Stimulated activated CD4-positive, alpha-beta T cell treated with anti-CD3 and anti-CD28 coated beads, Interleukin-1b, Interleukin-23, amount 100 ng/mL, for 1 hour (primary cell): ENCODE measurements at places on chromosomes 4 and X.

DNA sequence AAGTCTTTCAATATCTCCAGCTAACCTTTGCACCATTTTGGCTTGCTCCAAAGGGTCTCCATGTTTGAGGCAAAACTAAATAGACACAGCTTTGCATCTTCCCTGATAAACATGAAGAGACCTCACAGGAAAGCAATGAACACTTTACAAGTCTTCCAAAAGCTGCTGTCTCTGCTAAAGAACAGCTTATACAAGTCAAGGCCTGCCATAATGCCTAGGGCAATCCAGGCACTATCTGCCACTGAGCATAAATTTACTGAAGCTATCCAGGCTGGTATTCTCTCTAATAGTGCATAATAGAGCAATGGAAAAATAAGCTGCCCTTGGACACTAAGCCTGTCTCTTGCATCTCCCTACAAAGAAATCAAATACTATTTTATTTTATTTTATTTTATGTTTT is 60.1 kb upstream of the S100G start:
- no peak for DNase-seq

DNA sequence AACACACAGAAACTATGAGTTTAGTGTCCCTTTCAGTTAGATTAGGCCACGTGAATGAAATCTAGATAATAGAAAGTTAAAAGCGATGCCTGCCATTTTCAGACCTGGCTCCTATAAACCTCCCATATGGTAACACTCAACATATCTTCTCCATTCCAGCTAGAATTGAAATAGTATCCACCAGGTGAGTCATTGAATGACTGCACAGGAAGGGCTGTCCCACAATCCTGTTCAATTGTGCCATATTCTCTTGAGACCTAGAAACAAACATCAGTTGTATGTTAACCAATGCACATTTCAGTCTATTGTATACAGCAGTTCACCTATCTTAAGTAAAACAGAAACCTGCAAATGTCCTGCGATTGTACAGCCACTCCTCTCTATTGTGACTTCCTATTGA is 659.3 kb upstream of the SLIT2 start:
- DNase-seq, result no peak

DNA sequence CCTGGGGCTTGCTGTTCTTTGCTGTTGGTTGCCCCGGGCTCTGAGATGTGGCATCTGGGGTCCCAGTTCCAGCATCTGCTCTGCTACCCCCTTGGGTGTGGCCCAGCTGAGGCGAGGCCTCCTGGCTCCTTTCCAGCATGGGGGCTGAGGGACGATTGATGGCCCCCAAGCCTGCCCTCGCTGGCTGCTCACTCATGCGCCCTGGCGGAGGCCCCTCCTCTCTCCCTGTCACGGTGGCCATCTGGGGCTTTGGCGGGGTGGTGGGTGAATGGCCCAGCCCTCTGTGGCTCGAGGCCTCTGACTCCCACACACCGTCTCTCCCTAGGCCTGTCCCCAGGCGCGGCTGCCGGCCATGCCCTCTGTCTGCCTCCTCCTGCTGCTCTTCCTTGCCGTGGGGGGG is 1.8 kb downstream of the PLXNA3 start:
- DNase-seq, result no peak

DNA sequence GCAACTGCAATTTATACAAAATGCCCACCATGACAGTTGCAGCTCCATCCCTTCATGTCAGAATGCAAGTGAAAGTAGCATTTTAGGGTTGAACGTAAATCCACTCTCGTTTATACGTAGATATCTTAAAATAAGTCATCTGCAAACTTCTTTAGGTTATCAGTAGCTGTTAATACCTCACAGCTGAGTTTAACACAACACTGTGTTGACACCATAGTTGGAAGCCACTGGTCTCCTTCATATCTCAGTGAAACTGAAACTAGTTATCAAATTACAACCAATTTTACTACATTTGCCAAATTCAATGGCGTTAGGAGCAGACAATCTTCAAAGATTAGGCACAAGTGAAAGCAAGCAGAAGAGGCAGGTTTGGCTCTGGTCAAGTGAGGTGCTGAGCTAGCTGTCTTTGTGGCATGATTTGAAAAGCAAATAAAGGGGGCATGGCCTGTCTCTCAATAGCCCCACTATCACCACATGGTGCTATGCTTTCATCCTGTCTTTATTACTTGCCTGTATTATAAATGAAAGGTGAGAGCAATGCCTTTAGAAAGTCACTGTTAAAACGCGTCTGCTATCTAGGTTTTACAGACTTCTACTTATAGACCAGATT is 12.3 kb downstream of the PPP3CA start:
- DNase-seq, result no peak

DNA sequence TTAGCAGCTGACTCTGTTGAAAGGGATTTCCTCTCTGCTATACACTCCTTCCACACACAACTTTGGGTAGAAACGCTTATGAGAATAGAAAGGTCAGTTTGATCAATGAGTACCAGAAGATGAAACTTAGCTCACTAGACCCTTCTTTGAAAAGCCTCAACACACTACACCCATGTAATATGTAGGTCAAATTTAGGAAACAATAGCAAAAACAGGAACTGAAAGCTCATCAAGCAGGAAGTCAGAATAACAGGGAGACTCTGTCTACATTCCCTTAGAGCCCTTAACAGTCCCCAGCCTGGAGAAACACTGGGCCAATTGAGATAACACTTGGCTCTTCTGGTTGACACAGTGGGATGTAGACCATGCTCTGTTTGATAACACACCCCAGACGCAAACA is 30.7 kb downstream of the SRPX2 start:
- DNase-seq, result no peak

DNA sequence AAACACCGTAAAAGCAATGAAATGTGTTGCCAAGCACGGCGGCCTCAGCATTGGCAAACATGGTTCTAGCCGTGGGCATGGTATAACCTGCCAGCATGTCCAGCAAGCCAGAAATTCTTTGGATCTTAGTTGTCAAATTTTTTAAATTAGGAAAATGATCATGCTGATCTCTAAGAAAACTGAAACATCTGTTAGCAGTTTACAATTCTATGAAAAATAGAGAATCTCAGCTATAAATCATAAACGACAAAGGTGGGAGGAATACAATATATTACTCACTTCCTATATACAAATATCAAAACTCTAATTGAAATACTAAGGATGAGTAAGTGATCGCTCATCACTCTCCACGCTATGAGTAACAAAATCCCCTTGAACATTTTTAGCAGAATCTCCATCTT is 130.3 kb downstream of the ADGRA3 start:
- DNase-seq, result no peak

- DNase-seq, result no peak
Observed at GRCh38 chrX:66163849-66164411, at the start of gene HEPH. Gene HEPH (plus strand): TSS chrX:66164247. CDS start chrX:66170571, 6,324 bp downstream.

GRCh38 chr4:22881411-22881810 is 188.7 kb downstream of the GBA3 start:
- no peak for DNase-seq

GRCh38 chr4:109155682-109156283 is 146.7 kb downstream of the COL25A1 start:
- no peak for DNase-seq

GRCh38 chrX:5979338-5979737 is 249.3 kb downstream of the NLGN4X start:
- no peak for DNase-seq

DNA sequence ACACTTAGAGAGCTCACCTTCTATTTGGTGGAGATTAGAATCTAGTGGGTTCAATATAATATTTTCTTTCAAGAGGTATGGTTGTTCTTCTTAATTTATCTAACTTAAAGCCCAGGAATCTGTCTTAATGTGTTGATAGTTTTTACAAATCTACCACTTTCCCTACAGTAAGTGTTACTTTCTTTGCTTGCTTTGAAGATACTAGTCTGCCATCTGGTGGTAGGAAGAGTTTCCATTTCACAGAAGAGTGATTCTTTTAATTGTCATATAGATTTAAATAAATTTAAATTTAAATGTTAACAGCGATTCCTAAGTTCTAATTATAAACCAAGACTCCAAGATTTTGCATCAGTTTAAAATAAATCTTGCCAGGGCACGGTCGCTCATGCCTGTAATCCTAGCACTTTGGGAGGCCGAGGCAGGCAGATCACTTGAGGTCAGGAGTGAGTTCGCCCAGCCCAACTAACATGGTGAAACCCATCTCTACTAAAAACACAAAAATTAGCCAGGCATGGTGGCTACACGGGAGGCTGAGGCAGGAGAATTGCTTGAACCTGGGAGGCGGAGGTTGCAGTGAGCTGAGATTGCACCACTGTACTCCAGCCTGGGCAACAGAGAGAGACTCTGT is 43.5 kb downstream of the NUDT9 start:
- DNase-seq, result no peak

GRCh38 chrX:149881081-149881711 is at the start of gene MAGEA8:
Gene MAGEA8 (plus strand): TSS chrX:149881183. CDS start chrX:149884273, 3,090 bp downstream.
- no peak for DNase-seq

- no peak for DNase-seq
Observed at GRCh38 chrX:132227383-132228112, 8.3 kb upstream of the RAP2C start.

- no peak for DNase-seq
Observed at GRCh38 chr4:4289597-4289940, 385 bp downstream of the LYAR start.

DNA sequence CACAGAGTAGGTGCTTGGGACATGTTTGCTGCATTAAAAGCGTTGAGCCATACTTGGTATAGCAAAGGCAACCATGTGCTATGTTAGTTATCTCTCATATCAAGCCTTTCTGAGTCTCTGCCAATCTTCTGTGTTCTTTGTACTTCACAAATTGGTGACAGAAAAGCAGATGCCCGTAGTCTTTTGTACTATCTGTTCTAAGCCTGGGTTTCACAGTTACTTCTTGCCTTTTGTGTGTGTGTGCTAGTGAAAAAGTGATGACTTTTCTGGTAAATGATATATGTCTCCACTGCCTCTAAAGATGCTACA is 16.1 kb upstream of the KLHL2 start:
- no peak for DNase-seq

DNA sequence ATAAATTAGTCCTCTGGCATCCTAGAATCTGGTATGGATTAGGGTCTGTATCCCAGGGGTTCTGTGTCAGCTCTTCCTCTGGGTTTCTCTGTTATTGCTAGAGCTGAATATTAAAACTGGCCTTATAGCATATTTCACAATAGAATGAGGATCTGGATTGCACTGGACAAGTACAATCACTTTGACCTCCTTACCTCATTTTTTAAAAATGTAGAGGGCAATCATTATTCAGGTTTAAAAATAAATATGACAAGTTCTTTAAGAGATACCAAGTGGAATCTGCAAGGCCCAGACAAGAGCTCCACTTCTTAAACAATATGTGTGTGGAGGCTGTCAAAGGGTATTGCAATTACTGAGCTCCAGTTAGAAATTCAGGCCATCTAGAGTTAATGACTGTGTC is 1.4 kb downstream of the PALLD start:
- DNase-seq, result no peak

GRCh38 chrX:48958635-48959094 is 1.3 kb upstream of the OTUD5 start:
- no peak for DNase-seq

DNA sequence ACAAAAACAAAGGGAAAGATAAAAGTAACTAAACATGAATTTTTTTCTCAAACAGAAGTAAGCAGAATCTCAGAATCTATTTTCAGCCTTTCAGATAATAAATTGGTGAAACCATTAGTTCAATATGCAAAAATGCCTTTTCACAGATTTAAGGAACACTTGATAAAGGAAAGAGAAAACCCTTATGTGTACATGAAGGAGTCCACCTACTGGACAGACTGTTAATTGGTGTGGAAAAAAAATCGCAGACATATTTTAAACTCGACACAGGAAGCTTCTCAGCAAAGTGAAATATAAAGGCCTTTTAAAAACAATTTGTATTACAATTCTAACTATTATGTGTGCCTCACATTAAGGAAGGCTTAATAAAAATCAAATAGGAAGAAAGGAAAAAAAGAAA is 22.3 kb downstream of the COX7B2 start:
- DNase-seq, result no peak

DNA sequence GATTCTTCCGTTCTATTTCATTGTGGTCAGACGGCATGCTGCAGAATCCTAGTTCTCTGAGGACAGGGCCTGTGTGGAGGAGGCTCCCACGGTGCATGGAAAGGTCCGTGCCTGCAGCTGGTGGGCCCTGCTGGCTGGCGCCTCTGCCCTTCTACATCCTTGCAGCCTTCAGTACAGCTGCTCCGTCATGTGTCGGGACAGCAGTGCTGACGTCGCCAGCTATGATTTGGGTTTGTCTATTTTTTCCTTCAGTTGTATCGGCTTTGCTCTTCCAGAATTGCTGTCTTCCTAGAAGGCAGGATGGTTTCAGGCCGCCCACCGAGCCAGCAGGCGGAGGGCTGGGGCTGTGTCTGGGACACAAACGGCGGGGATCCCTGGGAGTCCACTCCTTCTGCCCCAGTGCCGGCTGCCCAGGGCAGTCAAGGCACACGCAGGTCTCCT is 32.1 kb upstream of the CPLX1 start:
- DNase-seq, result no peak

- no peak for DNase-seq
Observed at GRCh38 chr4:173532725-173533511, 2.9 kb upstream of the HAND2 start.
